Putamen (tissue), 1 donor: ENCODE measurements at places on chromosomes 1 and 21.
A peak's percentile ranks its signal among the peaks of the same experiment; 100 is the strongest.

- no peak for DNase-seq
These were observed 8.9 kb downstream of the YBX1 start for GRCh38 chr1:42691157-42691498.

DNA sequence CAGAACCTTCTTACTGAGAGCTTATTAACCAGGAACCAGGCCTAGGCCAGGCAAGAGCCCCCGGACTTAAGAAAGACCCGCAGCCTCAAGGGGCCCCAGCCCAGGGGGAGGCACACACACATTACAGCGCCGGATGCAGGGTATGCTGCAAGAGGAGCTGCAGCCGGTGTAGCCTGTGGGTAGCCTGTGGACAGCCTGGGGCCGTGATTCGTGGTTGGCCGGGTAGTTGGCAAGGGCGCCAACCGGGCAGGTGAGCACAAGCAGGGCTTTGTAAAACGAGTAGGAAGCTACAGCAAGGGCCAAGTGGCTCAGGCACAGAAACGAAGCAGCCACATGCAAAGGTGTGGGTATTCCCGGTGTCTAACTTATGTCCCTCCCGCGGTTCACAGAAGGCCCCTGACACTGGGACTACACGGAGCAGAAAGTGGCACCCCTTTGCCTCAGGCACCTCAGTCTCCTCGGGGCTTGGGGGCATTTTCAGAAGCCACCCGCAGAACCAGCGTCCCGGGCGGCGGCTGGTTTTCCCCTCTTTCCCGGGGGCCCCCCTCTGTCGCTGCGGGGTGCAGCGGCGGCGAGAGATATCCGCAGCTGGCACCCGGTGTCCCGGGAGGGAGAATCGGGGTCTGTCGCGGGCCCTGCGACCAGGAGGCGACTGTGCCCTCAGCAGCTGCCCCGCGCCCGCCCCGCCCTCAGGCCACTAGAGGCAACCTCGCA lies 40.8 kb downstream of the KIAA1614 start:
- no peak for DNase-seq

GRCh38 chr1:187517546-187517945 lies 688.8 kb downstream of the PLA2G4A start:
- DNase-seq = no peak

GRCh38 chr1:204196068-204196795 lies at the start of gene KISS1:
TSS of gene KISS1 (minus strand) at chr1:204196491. CDS start at chr1:204192876, 3,615 bp downstream.
- no peak for DNase-seq

DNA sequence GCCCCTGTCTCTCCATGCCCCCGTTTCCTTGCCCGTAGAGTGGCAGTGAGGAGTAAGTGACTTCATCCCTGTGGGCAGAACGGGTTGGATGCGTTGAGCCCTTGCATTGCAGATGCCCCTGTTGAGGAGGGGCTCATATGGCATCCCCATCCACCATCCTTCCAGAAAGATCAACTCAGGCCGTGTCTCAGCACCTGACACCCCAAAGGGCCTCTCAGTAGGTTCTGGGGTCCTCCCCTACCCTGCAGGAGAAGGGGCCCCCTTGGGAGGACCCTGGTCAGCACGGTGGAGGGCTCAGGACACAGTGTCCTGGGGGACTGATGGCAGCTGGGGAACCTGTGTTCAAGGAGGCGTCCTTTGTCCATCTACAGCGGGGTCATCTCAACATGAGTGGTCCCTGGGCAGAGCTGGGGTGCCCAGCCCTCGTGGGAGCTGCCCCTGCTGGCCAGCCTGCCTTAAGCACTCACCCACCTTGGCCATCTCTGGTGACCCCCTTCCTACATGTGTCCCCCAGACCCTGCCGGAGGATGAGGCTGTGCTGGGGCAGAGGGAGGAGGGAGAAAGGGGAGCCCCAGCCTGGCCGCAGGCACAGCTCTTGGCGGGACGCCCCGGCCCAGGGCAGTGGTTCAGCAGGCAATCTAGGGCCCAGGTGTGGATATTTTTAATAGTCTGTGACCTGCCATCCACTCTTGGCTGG lies 48.2 kb upstream of the ACTRT2 start:
- no peak for DNase-seq

DNA sequence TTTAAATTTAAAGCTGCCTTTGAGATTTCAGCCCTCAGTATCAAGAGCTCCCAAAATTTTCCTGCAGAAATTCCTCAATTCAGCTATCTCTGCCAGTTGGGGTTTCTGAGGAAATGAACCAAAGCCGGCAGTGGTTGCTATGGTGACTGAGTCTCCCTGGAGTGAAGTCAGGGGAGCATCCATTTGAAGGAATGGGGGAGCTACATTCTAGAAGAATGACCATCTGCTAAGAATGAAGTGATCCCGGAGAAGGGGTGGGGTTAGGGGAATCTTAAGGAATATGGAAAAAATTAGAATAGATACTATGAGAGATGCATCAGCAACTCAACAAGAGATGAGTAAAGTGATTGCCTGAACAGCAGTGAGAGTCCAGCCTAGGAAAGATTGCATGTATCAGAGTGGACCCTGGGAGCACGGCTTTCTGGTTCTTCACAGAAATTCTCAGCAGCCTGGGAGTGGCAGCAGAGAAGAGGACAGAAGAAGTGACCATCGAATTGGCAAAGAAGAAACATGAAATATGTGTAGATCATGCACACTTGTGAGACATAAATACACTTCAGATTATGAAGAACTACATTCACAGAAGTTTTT lies 94.7 kb downstream of the CHD1L start:
- DNase-seq = no peak

DNA sequence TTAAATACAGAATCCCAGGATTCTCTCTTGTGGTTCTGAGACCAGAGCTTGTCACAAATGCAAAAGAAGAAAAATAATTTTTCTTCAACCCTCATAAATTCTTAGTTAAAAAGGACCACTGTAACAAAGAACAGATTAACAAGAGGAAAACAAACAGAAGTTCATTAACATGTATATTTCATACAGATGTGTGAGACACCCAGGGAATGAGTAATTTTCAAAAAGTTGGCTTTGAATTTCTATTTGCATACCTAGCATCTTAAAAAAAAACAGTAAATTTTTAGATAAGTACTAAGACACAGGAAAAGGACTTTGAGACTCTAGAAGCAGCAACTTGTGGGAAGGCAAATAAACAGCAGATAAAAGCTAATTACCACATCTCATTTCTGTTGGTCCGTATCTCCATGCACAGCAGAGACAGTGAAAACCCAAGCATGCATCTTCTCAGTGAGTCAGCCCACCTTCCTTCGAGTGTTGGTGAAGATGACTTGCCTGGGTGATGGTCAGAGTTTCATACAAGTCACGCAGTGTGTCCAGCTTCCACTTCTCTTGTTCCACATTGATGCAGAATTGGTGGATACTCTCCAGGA lies 399.9 kb upstream of the ADAMTS5 start:
- no peak for DNase-seq

- no peak for DNase-seq
These were observed 9.0 kb downstream of the TNFRSF25 start for GRCh38 chr1:6456800-6457466.

DNA sequence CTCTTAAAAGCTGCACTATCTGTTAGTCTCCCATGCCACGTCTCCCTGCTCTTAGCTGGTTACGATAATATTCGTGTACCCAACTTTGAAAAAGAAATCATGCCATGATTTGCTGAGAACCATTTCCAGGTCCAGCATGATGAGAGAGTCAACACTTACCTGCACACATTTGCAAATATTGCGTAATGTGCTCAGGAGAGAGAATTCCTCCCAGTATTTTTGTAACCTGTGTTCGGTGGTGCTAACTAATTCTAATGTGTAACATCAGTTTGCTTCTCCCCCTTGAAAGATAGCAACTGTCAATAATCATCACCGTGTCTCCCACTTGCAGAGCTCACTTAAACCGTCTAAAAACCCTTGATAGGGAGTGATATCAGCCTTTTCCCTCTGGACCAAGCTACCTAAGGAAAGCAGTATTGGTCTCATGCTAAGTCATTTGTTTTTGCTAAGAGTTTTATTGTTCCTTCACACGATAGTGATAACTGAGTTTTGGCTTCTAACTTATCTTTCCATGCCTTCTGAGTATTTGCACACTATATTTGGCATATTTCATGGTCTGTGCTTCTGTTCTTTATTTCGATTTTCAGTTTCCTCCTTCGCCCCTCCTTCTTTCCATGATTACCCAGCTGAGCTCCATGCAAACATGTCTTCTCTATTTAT lies 61.1 kb upstream of the IRF2BP2 start:
- no peak for DNase-seq

DNA sequence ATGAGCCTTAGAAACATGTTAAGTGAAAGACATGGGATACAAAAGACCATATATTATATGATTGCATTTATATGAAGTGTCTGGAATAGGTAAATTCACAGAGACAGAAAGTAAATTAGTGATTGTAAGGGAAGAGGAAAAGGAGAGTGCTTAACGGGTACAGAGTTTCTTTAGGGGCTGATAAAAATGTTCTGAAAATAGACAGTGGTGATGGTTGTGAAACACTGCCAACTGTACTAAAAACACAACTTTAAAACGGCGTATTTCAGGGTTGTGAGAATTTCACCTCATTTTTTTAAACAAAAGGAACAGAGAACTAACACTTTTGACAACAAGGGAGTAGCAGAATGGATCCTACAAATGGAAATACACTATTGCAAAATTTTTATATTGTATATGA lies 13.4 kb downstream of the COP1 start:
- DNase-seq = no peak

DNA sequence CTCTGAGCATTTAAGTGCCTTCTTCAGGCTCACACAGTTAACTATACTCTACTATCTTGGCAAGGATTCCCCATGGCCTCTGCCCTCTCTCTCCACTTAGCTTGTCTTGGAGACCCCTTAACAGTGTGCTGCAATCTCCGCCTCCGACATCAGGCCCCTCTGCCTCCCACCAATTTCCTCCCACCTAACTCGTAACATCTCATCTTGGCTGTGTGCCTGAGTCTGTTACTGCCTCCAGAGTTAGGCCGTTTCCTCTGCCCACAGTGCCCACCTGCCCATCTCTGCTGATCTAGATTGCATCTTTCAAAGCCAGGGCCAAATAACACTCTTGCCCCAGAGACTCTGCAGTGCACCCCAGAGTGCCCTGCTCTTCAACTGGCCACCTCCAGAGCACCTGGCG lies 244.3 kb upstream of the TMEM51 start:
- DNase-seq = no peak

- no peak for DNase-seq
These were observed 25.8 kb upstream of the EVA1B start for GRCh38 chr1:36349241-36349671.

DNA sequence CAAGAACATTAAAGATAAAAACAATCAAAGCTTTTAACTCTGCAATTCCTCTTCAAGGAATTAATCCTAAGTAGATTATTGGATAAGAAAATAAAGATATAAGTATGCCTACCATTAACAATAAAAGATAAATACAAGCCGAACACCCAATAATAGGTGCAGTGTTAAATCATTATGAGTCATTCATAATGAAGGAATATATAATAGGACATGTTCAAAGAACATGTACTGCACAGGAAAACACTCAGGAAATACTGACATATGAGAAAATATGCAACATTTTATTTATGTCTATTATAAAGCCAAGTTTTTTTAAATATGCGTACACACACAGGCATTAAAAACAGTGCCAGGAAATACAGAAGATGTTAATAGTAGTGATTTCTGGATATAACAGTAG lies 11.1 kb upstream of the EXO1 start:
- no peak for DNase-seq

DNA sequence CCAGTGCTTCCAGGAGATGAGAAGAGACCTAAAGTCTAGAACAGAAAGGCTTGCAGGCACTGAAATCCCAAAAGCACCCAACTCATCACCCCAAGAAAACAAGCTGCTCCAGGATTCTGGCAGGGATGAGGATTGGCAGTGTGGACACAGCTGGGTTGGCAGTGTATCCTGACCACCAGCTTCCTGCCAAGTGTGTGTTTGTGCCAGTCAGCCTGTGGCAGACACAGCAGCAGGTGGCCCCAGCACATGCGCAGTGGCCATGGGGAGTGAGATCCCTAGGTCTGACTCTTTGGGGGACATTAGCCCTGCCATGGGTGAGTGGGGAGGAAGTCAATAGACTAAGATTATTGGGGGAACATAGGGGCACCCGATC lies 8.7 kb upstream of the SNAPIN start:
- peak; percentile 80 for DNase-seq

GRCh38 chr1:226407497-226408284 lies at the start of gene PARP1:
TSS of gene PARP1 (minus strand) at chr1:226408093. CDS start at chr1:226407929, 164 bp downstream.
- DNase-seq = peak; percentile 86

DNA sequence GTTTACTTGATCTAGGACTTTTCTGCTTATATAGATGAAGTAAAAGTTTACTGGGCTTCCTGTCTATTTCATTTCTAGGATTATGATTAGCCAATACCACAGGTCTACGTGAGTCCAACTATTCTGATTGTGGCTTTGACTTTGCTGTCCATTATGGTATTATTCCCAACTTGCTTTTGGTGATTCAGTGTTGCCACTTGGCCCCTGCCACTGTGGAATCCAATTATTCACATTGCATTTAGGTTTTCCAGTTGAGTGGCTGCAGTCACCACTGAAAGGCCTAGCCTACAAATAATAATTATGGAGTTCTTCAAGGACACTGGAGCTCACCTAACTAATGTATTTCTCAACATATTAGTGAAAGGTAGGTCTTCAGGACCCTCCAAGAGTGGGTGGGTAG lies 574.3 kb upstream of the USP24 start:
- no peak for DNase-seq

GRCh38 chr1:54153535-54154439 lies 987 bp upstream of the CDCP2 start:
- DNase-seq = no peak

- no peak for DNase-seq
These were observed 3.0 kb upstream of the NDUFS5 start for GRCh38 chr1:39023140-39023539.

DNA sequence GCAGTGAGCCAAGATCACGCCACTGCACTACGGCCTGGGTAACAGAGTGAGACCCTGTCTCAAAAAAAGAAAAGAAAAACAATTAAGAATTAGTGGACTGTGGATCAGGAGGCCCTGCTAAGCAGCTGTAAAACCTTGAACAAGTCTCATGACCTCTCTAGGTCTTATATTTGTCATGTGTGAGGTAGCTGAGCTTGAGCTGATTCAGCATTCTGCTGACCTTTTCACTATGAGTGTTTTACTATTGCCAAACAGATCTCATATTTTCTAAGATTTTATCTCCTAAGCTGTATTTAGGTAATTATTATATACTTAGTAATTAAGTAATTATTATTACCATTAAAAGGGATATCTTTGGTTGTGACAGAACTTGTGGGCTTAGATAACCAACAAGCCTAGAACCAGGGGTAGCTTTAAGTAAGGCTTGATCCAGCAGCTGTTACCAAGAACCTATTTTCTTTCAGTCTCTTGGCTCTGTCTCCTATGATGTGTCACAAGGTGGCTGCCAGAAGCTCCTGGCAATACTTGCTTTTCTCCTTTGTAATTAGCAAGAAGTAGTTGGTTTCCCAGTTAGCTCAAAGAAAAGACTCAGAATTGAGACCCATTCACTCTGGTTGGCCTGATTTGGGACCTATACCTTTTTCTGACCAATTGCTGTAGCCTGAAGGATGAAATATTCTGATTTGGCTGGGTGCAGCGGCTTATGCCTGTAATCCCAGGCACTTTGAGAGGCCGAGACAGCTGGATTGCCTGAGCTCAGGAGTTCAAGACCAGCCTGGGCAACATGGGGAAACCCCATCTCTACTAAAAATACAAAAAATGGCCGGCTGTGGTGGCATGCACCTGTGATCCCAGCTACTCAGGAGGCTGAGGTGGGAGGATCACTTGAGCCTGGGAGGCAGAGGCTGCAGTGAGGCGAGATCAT lies 8.5 kb upstream of the ZC3H12A start:
- no peak for DNase-seq

- no peak for DNase-seq
These were observed 129.2 kb downstream of the DHRS3 start for GRCh38 chr1:12488666-12489354.
